ENCODE measurements at places on chromosomes 6 and 20.

DNA sequence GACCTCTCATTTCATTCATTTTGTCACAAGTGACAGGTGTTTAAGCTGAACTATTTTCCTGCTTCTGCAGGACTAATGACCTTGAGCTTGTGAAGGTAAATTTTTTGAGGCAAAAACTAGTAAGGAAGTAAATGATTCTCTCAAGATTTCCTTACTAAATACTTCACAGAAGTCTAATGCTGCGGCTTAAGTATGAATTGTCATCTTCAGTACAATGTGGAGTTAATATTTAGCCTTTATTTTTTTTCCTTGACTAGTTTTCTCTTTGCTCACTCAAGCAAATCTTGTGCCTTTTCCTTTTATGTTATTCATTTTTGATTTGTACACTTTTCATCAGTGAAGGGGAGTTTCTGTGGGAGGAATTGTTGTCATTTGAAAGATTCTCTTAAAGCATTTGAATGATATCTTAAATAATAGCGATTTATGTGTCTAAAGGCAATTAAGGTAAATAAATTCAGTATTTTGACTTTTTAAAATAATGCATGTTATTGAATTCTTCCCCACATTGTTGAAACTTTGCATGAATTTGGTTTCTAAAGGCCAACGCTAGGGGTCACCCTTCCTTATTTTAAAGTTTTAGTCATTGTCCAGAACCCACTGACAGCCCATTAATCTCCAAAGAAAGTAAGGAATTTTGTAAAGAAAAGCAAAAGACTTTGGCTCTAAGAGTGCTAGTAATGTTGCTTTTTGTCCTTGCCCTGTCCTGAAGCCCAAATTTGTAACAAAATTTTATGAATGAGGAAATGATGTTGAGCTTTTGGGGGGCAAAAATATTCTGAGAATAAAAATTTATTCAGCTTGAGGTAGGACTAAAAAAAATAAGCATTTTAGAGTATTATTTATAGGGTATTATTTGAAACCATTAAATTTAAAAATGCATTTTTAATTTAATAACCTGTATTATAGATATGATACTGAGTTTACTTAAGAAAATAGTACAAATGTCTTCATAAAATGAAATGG lies 157.4 kb upstream of the LAMA2 start:
- no peak for DNase-seq

DNA sequence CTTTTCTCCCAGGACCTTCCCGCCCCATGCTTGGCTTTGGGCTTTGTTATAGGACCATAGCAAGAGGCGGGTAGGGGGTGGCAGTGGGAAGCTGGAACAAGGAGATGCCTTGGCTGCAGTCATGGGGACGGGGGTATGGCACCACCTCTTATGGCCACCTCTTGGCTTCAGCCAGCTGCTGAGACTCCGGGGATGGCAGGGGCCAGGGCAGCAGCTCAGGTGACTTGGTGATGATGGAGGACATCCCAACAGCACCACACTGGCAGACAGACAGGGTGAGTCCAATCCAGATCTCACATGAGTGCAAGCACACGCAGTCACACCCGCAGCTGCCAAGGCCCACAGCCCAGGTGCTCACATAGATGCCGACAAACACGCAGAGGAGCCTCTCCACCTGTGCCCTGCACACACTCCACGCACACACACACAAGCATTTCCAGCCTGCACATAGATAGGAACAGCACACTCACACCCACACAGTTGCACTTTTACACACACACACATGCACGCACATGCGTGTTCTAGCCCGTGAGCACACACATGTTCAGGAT lies 6.2 kb downstream of the NOL4L start:
- no peak for DNase-seq

DNA sequence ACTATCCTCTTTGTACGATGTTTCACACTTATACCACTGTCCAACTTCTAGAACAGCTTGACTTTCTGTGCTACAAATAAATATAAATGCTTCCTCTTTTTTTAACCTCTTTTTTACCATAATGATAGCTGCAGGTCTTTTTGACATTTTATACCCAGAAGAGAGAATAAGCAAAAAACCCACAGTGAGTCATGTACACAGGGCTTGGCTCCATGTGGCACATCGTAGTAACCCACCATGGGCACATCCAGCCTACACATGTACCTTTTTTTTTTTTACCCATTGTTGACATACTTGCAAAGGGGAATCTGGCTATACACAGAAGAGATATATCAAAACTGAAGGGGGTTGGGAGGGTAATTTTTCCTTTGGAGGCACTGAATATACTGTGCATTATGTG lies 59.5 kb upstream of the RSPO3 start:
- DNase-seq, result no peak

GRCh38 chr6:155444120-155444917 lies 11.3 kb downstream of the NOX3 start:
- DNase-seq, result no peak

GRCh38 chr20:41734506-41734945 lies 116.3 kb upstream of the CHD6 start:
- no peak for DNase-seq

DNA sequence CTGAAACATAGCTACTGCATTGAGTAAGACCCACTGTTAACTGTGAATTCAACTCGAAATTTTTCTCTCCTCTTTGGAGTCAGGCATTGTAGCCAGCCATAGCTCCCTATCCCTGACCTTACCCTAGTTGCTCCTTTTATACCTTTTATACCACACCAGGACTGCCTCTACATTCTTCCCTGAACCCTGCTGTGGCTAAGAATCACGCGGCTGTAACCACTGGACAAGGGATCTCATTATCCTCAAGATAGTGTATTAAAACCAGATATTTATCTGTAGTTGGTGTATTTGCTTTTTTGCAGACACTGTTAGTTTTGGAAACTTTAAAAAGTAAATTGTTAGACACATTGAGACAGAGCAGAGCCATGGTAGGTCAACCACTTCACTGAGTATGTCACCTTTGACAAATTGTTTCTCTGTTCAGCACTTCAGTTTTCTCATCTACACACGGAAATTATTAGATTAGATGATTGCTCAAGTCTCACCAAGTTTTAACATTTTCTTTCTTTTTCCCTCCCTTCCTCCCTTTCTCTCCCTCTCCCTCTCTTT lies 171.9 kb upstream of the PRND start:
- no peak for DNase-seq

DNA sequence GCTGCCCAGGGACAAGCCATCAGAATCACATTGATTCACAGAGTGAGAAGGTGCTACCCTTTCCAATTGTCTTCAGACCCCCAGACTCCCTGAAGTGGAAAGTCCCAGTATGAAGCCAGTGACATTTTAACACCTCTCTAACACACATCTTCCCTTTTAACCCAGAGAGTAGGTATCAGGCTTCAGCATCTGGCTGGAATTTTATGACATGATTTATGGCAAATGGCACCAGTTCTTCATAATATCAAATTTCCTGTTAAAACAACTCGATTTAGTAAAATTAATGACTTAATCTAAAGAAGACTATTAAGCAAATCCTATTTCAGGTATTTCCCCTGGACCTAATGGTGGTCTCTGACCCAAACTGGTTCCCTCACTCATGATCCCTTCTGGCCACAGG lies 25.0 kb downstream of the KCNB1 start:
- DNase-seq, result no peak

DNA sequence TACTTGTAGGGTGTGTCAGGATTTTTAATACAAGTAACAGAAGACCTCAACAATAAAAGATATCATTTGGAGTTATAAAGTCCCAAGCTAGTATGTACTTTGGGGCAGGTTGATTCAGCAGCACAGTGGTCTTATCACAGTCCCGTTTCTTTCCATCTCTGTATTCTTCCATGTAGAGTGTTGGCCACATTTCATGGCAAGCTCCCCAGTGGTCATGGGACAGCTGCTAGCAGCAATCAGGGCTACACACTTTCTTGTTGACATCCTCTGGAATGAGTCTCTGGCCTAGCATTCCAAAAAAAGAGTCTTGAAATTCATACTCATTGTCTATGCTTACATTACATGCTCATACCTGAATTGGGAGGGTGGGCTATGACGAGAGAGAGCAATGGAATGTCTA lies 53.2 kb downstream of the SOBP start:
- no peak for DNase-seq

- DNase-seq, result no peak
Measured at GRCh38 chr6:16697437-16698161, 63.7 kb downstream of the ATXN1 start.

DNA sequence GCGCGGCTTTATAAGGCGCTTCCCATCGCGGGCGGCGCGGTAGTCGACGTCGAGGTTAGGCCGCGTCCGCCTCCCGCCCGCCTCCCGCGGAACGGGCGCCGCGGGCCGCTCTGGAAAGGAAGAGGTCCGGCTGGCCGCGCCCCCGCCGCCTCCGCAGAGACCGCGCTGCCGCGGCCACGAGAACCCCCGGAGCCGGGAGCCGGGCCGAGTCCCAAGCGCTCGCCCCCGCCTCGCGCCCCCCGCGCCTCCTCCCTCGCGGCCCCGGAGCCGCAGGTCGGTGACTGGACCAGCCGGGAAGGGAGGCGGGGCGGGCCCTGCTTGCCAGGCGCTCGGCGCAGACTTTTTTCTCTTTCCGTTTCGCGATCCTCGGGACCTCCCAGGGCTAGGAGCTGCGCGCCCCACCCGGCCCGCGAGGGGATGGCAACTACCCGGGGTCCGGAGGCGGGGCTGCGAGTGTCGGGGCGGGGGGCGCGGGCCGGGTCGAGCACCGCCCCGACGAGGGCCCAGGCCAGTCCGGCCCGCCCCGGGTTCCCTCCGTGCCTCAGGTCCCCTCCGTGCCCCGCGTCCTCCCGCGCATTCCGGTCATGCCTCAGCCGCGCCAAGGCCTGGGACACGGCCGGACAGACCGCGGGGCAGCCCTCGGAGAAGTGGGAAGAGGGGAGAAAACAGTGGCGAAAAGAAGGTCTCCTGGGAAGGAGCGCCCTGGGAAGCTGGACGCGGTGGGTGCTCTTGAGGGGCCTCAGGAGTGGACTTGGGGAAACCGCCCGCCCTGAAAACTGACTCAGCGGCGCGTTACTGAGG lies 417 bp upstream of the PXDC1 start:
- DNase-seq, result peak; percentile 41

GRCh38 chr6:158160932-158161539 lies 7.0 kb downstream of the SERAC1 start:
- DNase-seq, result no peak

GRCh38 chr20:42402455-42402854 lies 784.3 kb upstream of the CHD6 start:
- DNase-seq, result no peak

- DNase-seq, result no peak
Measured at GRCh38 chr6:45742591-45742990, 273.1 kb downstream of the CLIC5 start.

- no peak for DNase-seq
Measured at GRCh38 chr6:149140137-149140909, 177.2 kb upstream of the TAB2 start.

- no peak for DNase-seq
Measured at GRCh38 chr6:26414281-26414680, 12.2 kb downstream of the BTN3A1 start.

DNA sequence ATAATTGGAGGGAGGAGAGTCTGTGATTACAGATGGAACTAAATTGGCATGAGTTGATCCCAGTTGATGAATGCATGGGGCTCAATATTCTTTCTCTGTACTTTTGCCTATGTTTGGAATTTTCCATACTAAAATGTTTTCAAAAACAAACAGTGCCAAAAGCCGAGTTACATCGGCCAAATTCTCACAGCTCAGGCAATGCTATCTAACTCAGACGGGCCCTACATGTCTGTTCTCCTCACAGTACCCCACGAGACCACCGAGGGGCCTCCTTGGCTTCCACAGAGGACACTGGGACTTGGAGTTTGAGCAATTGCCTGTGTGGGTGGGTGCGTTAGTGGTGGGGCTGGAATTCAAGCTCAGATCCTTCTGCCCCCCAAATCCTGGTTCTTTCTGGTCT lies 413.2 kb downstream of the CDH26 start:
- DNase-seq, result no peak

DNA sequence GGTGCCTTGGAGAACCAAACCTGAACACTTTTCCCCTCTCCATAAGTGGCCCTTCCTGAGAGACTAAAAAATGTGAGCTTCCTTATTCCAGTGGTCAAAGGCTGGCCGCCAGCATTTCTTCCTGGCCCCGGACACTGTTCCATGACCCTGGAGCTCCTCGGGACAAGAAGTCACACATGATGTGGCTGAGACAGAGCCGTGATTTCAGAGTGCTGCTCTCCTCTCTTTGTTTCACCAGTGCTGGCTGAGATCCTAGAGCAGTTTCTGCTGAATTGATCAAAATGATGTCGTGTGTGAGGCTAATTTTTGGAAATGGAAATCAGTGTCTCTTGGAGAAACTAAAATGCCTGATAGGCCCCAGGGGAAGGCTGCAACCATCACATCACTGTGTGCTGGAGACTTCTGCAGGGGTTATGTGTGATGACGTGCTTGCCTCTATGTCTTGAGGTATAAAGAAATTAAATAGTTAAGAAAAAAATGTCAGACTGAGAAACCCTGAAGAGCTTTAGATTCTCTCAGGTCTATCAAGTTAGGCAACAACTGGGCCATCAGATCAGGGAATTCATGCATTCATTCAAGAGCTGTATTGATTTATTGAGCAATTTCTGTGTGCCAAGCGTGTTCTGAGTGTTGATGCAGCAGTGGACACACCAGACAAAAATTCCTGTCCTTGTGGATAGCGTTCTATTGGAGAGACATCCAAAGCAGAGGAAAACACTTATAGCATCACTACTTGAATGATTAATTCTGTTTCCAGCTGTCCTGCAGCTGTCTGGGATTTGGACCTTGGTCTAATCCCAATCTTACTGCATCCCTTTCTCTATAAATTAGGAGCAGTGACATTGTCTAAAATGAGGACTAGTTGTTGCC lies 72.7 kb upstream of the CCN6 start:
- DNase-seq, result no peak

DNA sequence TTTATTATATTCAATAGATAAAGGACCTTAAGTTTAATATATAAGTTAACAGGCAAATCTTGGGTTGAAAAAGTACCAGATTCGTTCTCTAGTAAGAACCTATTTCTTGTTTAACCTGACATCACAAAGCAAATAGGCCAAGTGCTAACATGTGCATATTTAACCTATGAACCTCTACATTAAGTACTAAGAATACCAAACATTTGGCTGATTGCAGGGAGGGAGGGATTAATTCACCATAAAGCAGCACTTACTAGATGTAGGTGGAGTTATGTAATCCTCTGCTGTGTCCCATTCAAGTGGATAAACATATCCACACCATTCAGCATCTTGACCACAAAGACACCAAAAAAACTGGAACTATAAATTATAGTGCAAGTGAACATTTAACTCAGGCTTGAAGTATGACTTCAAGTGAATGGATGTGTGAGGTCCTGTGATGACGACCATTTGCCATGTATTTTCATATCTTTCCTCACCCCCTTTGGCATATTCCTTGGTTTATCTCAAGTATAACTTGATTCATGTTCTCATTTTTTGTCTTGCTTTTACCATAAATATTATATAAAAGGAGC lies 10.2 kb downstream of the STX11 start:
- DNase-seq, result no peak

- DNase-seq, result no peak
Measured at GRCh38 chr6:123810948-123811347, 7.3 kb downstream of the NKAIN2 start.

GRCh38 chr6:20274137-20274536 lies 61.9 kb upstream of the MBOAT1 start:
- no peak for DNase-seq

- DNase-seq, result no peak
Measured at GRCh38 chr6:104537180-104537579, 322.5 kb downstream of the HACE1 start.

Measured in esophagus squamous epithelium (tissue), 5 donors.